ENCODE measurements at places on chromosomes 11 and 22.

GRCh38 chr22:21856197-21856596 lies 11.2 kb downstream of the MAPK1 start:
- DNase-seq: no peak

DNA sequence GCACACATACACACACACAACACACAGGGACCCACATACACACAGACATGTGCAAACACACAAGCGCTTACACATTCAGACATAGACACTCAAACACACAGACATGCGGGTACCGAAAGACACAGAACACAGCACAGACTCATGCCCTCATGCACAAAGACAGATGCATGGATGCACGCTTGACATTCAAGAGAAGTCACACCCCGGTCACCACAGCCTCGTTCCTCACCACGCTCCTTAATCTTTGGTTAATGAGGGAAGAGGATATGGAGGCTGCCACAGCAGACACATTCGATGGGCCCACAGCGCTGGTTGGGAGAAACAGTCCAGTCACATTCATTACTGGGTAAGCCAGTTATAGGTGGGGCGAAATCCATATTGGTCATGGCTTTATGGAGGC lies 51.9 kb upstream of the EIF3D start:
- no peak for DNase-seq

DNA sequence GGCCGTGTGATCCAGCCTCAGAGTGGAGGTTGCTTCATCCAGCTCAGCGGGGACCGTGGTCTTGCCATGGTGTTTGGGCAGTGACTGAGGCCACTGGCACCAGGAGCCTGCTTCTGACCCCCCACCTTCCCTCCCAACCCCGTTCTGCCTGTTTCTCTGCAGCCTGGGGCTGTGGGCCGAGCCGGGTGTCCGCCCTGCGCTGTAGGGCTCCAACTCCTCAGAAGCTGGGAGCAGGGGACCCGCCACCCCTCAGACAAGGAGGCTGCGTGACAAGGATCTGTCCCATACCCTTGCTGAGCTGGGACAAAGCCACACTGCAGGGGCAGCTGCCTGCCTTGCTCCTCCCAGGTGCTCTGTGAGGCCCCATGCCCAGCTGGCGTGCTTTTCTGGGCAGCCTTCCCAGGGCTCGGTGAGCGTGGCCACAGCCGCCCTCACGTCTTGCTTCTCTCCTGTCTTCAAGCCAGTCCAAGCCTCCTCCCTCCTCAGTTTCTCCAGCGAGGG lies 11.7 kb upstream of the ARFGAP3 start:
- no peak for DNase-seq

DNA sequence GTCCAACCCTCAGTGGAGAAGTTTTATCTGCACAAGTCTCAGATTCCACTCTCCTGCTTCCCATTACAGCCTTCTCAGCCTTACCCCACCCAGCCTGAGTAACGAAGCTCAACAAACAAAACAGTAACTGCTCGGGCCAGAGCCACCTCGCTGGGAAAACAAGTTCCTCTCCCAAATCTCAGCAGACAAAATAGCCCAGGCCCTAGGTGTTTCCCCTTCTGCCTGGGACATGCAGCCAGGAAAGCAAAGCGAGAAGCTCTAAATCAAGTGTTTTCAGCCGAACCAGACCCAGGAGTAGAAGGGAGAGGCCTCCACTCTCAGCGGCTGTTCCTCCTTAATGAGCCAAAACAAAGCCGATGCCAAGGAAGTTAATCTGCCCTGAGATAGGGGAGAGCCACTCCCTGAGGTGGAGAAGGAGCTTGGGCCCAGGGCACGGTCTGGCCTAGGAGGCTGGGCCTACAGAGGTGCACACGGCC lies 44.0 kb downstream of the LIF start:
- DNase-seq: no peak

- no peak for DNase-seq
Observed at GRCh38 chr11:970319-970871, 44.7 kb downstream of the AP2A2 start.
